ENCODE measurements at places on chromosomes 3 and 15. TPM values are rescaled to one million over a fixed set of nuclear protein-coding genes. Genes with fewer than 3 reads are reported as not detected.

DNA sequence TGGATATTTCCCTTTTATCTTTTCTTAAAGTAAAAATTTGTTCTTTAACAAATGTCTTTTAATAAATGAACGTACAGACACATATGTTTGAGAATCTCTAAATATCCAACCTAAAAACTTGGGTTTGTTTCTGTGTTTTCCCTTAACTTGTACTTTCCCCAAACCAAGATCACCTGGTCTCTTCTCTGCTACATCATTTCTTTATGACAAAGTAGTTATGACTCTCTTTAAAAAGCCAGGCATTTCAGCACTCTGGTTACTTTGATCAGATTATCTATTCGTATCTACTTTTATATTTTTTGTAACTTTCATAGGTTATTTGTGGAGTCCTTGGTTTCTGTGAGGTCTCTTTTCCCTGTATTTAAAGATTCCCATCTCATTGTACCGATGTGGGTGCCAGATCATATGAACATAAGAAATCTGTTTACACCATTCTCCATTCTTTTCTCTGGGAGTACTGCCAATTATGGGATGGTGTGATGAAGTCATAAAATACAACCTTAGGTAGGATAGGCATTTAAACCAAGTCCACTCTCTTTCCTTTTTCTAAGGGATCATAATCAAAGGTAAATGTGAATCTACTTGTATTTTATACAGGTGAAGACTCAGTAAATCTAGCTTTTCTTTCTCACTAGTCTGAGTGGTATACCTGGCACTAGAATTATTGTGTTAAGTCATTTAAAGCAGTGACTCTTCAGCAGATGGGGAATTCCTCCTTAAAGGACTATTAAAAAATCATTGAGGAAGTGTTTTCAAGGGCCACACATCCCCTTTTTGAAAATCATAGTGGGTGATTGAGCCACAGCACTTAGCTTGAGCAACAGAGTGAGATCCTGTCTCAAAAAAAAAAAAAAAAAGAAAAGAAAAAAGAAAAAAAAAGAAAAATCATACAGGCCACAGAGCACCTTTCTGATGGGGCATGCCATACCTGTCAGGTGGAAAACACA is 12.4 kb upstream of the NFKBIZ start:
- ATAC-seq = no peak

Gene CHAC1
- 56.1 TPM for total RNA-seq

- ATAC-seq = no peak
Observed at GRCh38 chr3:46375814-46376213, 5.1 kb downstream of the CCR5 start.

Gene PLSCR2
- total RNA-seq = not detected

DNA sequence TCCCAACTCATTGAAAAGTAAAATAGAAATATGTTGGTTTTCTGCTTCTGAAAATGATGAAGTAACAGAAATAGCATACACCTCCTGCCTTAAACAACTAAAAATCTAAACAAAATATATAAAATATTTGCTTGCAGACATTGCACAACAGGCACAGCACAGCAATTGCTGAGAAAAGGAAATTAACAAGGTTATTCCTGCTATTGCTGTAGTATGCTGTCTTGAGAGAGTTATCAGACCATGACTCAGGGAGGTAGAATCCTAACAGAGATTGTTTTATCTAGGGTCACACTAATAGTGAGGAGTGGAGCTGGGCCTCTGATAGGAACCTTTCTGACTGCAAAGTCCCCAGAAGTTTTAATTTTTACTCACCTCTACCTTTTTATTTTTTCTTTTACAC is 72.6 kb downstream of the ZBTB20 start:
- no peak for ATAC-seq

Gene SLC12A1
- total RNA-seq = 0.44 TPM

DNA sequence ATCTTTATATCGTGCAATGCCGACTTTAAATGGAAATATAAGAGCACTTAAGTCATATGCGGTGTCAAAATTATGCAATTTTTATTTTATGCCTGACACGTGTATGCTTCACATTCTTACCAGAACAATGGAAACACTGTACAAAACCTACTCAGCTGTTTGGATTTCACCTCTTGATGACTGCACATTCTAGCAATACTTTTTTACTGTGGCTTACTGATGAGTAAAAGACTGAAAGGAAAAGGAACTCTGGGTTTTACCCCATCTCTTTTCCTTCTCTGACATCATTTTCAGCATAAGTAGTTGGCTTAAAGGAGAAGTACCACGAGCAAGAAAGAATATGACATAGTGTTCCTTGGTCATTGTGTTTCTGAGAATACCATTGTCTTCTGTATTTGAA is 142.8 kb downstream of the POLR2M start:
- ATAC-seq = no peak

Gene SEMA3G
- 1.0 TPM for total RNA-seq

DNA sequence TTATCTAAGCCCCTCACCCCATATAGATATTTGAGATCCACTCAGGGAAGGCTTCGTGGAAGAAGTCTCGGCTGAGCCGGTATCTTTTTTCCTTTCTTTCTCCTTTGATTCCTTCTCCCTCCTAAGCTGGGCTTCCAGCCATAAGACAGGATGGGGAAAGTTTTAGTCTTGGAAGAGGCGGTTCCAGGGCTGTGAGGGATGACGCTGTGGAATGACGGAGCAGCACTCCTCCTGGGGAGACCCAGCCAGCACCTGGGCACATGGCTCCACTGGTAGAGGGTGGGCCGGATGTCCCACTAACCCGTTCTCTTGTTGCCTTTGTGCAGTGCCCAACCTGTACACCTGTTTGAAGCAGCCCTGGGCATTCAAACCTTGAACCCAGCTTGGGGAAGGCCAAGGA is 43.2 kb upstream of the FAM107A start:
- no peak for ATAC-seq

Gene CPEB1
- 0.70 TPM for total RNA-seq

Gene CILP
- 0.31 TPM for total RNA-seq
